ENCODE measurements at places on chromosomes 2 and 18.

GRCh38 chr2:212547716-212548454 lies 9.3 kb upstream of the ERBB4 start:
- no peak for DNase-seq

- no peak for DNase-seq
These were observed 506.8 kb upstream of the VRK2 start for GRCh38 chr2:57539761-57540160.

- DNase-seq = no peak
These were observed 501.9 kb upstream of the CHAC2 start for GRCh38 chr2:53265544-53266299.

- no peak for DNase-seq
These were observed 7.7 kb upstream of the YWHAQ start for GRCh38 chr2:9638532-9638931.

- no peak for DNase-seq
These were observed 129.1 kb upstream of the SMAD2 start for GRCh38 chr18:48059455-48060010.

DNA sequence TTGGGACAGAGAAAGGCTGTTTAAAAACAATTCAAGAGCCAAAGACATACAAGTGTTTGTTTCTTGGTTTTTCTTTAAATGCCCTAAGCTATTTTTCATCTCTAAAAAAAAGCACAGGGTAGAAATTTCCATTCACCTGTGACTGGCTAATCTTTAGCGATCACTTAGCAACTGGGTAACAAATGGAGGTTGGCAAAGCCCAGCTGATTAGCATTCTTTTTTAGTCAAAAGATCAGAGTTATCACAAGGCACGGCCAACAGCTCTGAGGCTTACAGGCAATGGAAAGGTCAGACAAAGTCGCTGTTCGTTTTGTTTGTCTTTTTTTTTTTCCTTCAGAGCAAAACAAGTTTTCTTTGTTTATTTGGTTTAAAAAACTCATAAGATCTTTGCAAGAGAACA lies 29.0 kb upstream of the TTR start:
- no peak for DNase-seq

GRCh38 chr18:60639836-60640235 lies 267.3 kb upstream of the MC4R start:
- no peak for DNase-seq

GRCh38 chr2:21819454-21819853 lies 695.7 kb downstream of the TDRD15 start:
- no peak for DNase-seq

DNA sequence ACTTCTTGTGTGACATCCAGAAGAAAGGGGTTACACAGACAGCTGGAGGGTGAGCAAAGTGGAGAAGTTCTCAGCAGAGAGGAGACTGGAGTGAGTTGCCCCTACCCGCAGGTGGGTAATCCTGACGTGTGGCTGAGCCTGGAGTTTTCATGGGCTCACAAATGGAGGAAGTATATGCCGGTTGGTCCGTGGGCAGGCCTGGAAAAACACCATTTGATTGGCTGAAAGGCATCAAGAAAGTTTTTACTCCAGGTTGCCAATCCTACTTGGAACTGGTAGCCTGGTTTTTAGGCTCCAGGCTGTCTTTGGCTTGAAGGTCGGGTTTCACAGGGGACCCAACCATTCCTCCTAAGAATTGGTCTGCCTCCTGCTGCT lies 1177.4 kb upstream of the LRRTM1 start:
- no peak for DNase-seq

DNA sequence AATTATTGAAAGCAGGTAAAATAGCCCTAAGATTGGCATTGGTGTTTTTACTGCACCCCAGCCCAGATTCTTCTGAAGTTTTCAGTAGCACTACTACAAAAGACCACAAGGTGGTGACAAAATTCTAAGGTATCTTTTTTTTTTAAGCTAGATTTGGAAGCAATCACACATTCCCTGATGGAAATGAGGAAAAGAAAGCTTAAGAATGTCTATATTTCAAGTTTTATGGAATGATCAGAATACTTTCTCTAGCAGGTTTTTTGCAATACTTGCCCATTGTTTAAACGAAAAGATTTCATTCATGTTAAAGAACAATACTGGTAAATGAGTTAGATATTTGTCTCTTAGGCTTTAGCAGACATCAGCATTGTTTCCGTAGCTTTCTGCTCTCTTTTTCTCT lies 32.1 kb upstream of the ZNF638 start:
- no peak for DNase-seq

Data from stimulated activated CD4-positive, alpha-beta T cell treated with anti-CD3 and anti-CD28 coated beads, Interleukin-2, amount 100 ng/mL, for 24 hours (primary cell).